Stimulated activated CD8-positive, alpha-beta memory T cell treated with anti-CD3 and anti-CD28 coated beads, Interleukin-7, amount 100 ng/mL, for 1 hour (primary cell): ENCODE measurements at places on chromosomes 4 and X.

GRCh38 chr4:1478766-1479355 is 72.6 kb upstream of the NKX1-1 start:
- DNase-seq: no peak

DNA sequence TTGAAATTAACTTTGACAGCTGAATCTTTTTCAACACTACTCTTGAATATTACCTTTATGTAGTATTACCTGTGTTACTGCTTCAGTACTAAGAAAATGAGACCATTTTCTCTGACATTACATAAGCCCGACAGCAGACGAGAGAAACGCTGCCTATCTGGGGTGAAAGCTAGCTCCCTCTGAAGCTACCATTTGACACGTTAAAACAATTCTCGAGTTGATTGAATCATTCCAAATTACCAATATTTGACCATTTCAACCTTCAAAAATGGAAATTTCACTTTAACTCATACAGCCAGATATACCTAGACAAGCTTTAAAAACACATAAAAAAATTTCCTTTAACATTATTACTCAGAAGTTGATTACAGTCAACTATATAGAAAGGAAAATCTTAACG is 836 bp downstream of the GPM6A start:
- DNase-seq: no peak

DNA sequence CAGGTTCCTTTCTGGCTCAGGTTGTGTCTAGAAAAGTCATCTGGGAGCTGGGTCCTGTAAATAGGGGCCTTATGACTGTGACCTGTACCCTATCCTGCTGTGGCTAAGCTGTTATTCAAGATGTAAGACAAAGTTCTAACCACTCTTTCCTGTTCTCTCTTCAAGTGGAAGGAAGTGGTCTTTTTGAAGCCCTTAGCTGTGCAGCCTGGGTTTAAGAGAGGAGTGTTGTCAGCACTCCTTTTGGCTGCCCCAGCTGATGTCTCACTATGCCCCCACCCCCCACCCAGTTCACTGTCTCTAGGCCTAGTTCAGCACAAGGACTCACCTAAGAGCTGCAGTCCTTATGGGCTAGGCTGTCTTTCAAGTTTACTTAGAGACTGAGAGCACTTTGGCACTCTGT is 1069.5 kb downstream of the FAM133A start:
- no peak for DNase-seq

DNA sequence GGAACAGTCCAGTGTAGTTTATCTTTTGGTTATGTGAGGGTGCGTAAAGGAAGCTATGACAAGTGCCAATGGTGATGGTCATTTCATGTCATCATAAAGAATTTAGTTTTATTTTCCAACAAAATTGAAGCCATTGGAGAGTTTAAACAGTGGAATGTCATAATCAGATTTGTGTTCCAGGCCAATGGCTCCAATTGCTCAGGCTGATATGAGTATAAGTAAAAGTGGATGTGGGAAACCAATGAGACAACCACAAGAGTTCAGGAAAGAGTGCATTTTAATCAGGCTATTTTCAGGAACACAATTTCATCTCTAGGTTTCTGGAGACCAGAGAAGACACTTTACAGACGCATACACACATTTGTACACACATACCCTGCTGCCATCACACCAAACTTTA is 20.7 kb downstream of the SPANXC start:
- DNase-seq: no peak

DNA sequence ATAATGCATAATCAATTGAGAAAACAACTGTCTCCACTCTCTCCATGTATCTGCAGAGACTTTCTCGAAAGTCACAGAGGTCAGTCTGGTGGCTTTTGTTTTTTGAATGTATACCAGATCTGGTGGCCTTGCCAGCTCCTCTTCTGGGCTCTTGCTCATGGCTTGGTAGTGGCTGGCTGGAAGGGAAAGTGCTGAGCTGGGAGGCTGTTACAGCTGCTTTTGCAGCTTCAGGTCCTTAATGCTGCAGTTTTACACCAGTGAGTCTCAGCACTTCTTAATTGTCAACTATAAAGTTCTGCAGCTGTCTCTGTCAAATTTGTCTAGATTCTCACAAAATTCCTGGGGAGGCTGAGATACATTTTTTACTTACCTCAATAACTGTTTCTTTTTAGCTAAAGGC is 390.0 kb downstream of the GRXCR1 start:
- no peak for DNase-seq

- DNase-seq: no peak
Observed at GRCh38 chrX:66110112-66110511, 53.9 kb upstream of the HEPH start.

DNA sequence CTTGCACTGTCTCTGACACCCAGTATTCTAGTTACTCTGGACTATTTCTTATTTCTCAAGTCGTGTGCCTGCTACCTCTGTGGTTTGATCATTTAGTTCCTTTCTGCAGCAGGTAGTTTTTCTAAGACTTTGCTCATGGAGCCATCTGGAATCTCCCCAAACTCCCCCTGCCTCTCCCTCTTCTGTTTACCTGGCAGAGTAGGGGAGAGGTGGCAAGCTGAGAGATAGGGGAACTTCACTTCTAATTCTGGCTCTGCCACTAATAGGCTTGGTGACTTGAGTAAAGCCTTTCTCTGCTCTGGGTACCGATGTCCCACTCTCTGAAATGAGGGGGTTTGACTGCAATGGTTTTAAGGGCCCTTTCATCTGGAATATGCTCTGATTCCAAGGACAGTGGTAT is 141.3 kb downstream of the CPEB2 start:
- no peak for DNase-seq

DNA sequence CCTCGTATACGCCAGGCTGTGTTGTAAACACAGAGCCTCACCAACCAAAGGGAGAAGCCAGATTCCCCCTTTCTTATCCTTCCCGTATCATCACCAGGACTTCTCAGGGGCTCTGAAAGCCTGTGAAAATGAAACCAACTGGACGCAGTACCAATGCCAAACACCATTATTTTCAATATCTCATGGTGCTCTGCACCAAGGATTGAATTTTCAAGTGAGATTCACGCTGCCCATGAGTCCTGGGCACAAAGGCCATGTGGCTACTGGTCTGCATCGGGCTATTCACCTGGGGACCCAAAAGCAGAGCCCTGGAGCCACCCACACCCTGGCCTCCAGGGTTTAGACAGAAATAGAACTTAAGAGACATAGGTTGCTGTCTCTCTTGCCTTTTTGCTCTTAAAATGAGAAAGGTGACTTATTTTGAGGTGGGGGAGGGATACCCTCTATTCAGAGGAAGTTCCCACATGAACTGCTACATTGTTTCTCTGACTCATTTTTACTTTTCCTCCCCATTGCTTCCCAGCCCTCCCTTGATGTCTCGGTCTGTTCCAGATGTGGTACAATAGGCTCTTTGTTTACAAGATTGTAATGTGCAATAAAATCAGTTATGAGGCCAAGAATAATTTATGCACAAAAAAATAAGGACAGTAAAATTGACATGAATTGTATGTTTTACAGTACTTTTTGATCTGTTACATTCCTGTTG is 55.4 kb downstream of the MAML3 start:
- no peak for DNase-seq

GRCh38 chrX:24494647-24495075 is 29.6 kb downstream of the PDK3 start:
- no peak for DNase-seq

GRCh38 chrX:150692831-150693724 is at the start of gene MTMR1:
Gene MTMR1, plus strand, starts transcription at chrX:150693396. Its CDS starts 135 bp downstream, at chrX:150693531.
- peak; percentile 19 for DNase-seq

GRCh38 chr4:94534401-94535312 is 82.9 kb downstream of the PDLIM5 start:
- DNase-seq: no peak

- DNase-seq: no peak
Observed at GRCh38 chr4:118801895-118802575, 33.9 kb downstream of the SEC24D start.

- no peak for DNase-seq
Observed at GRCh38 chr4:155496294-155496626, 119.5 kb upstream of the MAP9 start.

- no peak for DNase-seq
Observed at GRCh38 chr4:86664959-86665358, 70.8 kb downstream of the PTPN13 start.

DNA sequence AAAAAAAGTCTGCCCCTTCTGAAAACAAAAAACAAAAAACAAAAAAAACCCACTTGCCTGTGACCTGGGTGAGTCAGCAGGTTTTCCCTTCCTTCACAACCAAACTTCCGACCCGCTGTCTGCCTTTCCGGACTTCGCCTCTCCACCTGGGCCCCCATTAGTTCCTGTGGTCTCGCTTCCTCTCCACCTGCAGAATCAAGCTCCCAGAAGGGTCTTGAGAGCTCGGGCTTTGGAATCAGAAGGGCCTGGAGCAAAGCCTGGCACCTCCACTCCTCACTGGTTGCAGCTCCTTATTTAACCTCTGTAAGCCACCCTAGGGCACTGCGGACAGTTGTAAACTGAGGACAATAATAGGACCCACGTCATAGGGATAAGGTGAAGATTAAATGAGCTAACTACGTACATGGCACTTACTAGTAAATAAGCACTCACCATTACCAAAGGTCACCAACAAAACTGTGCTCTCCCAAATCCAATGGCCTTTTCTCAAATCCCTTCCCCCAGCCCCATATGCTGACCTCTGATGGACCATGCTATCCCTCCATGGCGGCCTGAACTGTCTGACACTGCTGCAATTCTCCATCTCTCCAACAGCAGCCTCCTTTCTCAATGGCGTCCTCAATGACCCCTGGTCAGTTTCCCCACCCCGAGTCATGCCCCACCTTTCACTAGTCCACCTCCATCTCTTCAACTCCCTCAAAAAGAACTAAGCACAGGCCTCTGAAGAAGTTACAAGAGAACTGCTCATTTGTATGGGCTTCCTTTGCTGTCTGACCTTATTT is 64.2 kb downstream of the IRF2 start:
- no peak for DNase-seq

GRCh38 chr4:53713767-53714166 is 122.5 kb upstream of the LNX1 start:
- no peak for DNase-seq

DNA sequence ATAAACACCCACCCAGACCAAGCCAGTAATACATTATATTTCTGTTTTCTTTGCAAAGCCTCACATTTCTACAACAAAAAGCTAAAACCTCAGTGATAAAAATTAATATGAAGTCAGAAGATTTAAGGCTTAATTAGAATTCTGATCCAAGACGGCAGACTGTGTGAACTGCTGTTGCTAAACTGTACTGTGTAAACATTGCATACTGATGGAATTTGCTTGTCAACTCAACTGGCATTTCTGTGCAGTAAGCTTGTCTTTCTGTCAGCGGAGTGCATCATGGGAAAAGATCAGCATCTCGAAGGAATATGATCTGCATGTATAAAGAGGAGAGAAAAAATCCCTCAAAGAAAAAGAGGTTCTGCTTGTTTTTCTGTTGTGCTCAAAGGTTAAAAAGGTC is 69.4 kb upstream of the SPANXB1 start:
- DNase-seq: no peak

- no peak for DNase-seq
Observed at GRCh38 chr4:8336412-8337075, 67.0 kb downstream of the HTRA3 start.

GRCh38 chr4:169005453-169006099 is 4.5 kb downstream of the CBR4 start:
- no peak for DNase-seq

- no peak for DNase-seq
Observed at GRCh38 chr4:169756971-169757574, 671 bp downstream of the HPF1 start.

DNA sequence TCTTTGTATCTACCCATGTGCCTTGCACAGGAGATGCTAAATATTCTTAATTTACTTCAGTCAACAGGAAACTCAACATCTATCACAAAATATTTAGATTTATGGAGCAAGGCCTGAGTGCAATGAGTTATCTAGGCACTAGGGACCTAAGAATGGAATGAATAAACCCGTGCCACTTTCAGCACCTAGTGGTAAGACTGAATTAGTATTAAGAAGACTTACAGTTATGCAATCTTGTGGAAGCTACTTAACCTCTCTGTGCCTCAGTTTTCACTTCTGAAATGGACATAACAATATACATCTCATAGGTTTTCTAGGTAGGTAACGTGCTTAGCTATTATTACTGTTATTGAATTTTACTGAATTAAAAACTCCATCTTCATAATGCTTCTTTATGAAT is 144.6 kb upstream of the MAP3K15 start:
- DNase-seq: no peak

- no peak for DNase-seq
Observed at GRCh38 chr4:54277691-54278090, 48.6 kb downstream of the PDGFRA start.

- DNase-seq: no peak
Observed at GRCh38 chrX:14006540-14006939, 23.2 kb downstream of the GEMIN8 start.

DNA sequence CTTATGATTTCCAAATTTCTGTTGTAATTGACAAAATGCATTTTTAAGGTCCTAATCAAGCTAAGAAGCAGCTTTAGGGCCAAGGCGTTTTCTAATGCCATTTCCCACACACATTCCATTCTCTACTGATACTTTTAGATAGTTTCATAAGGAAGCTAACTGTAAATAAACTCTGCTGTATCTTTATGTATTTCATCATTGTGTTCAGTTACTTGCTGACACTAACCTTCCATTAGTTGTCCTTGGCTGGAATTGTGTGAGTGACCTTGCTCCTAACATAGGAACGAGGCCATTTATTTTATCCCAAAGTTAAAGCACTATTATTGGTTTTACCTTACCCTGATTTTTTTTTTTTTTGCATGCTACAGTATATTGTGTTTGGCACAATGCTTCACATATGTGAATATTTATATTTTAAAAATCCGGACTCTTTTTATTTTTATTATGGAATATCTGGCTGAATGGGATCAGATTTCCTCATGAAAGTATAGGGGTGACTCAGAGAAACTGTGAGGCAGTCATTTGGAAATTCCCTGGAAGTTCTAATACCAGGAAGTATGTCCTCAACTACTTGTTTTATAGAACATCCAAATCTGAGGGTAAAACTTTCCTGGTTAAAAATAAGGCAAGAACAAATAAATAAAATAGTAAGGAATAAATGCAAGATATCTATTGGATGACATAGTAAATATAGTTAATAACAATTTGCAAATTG is 62.7 kb upstream of the SORBS2 start:
- no peak for DNase-seq

DNA sequence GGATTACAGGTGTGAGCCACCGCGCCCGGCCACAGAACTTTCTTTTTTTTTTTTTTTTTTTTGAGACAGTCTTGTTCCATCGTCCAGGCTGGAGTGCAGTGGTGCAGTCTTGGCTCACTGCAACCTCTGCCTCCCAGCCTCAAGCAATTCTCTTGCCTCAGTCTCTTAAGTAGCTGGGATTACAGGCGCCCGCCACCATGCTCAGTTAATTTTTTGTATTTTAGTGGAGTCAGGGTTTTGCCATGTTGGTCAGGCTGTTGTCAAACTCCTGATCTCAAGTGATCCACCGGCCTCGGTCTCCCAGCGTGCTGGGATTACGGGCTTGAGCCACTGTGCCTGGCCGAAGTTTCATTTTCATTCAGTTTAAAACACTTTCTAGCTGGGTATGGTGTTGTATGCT is 16.4 kb downstream of the FAM193A start:
- no peak for DNase-seq

- DNase-seq: no peak
Observed at GRCh38 chr4:157185363-157185762, 35.2 kb upstream of the GRIA2 start.
